ENCODE measurements at places on chromosomes 7 and 10. TPM values are rescaled to one million over a fixed set of nuclear protein-coding genes. Genes with fewer than 3 reads are reported as not detected.

DNA sequence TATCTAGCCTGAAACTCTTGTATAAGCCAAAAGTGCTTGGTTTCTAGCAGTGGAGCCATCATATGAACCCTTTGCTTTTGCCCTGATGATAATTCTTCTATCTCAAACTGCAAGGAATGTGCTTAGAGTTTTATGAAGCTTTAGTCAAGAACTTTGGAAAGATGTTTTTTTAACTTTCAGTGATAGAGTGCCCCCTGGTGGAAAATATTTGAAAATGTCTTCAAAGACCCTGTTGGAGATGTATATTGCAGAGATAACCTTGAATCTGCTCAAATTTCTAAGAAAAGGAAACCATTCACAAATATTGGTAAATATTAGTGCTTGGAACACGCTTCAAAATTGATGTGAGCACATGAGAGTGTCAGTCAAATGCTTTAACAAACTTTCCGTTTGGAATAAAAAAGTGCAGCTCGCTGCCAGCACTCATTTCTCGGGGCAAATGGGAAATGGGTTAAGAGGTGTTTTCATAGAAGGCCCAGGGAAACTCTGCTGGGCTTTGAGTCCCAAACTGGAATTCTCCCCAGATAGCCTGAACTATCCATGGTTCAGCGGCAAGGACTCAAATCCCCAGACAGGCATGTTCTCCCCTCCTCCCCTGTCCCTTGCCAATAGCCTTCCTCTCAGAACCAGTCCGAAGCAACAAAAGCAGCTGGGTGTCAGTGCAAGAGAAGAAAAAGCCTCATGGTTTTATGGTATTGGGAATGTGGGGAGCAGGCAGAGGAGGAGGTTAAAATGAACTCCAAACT is 129.3 kb downstream of the MYOF start:
- DNase-seq, result no peak

GRCh38 chr10:86372119-86372783 is 5.7 kb upstream of the GRID1 start:
- no peak for DNase-seq

- DNase-seq, result peak; percentile 36
These were observed 6.5 kb downstream of the AGFG2 start for GRCh38 chr7:100545360-100546128.

DNA sequence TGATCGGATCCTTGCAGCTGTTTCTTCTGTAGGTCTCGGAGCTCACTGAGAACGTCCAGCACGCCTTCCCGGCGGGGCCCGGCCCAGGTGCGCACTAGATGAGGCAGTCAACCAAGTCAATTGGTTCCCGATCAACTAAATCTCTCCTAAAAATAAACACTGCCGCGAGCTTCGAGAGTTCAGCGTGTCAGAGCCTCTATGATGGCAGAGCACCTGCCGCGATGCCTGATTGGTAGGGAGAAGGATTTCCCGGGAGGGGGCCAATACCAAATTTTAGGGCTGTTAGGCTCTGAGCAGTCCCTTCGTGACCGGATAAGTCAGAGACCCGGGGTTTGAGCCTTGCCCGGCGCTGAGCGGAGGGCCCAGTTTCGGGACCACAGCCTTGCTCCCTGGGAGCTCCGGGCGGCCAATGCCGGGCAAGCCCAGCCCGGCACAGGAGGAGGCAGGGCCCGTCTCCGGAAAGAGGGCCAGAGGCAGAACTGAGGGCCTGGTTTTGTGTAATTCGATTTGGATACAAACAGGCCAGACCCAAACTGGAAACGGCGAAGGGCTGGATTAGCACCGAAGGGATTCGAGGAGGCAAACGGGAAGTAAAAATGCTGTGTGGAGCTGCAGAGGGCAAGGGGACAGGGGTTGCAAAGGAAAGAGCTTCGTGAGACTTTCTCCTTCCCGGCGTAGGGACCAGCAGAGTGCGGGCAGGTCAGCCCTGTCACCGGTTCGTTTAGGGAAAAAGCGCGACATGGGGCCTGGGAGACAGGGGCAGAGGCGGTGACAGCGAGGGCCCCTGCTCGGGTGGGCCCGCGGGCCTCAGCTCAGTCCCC is 569 bp downstream of the SLC26A5 start:
- DNase-seq, result no peak

The CFAP70 gene
- total RNA-seq, result 0.43 TPM

The LMTK2 gene
- 15.0 TPM for total RNA-seq
